ENCODE measurements at places on chromosomes 1 and 21.

DNA sequence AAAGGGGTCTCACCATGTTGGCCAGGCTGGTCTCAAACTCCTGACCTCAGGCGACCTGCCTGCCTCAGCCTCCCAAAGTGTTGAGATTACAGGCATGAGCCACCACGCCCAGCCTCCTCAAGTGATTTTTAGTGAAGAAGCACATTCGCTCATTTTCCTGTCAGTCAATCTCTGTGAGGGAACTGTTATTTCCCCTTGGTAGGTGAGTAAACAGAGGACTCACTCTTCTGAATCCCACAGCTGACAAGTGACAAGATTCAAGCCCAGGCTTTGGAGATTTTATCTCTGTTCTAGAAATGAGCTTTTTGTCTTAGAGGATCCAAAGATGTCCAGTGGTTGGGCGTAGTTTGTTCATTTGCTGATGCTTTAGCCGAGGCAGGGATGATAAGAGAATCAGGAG is 43.9 kb upstream of the TACSTD2 start:
- no peak for DNase-seq

DNA sequence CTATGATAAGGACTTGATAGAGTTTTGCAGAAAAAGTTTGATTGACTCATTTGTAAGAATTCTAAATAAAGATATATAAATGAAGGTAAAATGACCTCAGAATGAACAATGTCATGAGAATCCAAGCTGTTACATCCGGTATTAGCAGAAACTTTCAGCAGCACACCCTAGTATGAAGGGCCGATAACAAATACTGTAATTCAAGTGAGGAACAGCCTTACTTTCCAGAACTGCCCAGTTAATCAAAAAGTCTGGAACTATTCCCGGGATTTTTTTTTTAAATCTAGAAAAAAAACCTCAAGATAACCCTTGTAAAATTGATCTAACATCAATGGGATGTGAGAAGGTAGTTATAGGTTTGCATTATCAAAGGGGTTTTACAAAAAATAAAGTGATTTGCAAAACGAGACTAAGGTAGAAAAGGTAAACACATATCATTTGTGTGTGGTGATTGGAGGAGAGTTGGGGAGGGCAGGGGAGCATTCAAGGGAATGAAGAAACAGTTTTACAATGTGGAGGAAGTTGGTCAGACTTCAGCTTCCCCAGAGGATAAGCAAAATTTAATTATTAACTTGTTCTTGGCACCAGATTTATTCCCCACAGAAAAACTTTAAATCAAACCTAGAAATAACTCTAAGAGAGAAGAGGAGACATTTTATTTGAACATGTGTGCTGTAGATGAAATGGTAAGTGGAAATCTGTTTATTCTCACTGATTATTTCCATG is 75.9 kb upstream of the VCAM1 start:
- DNase-seq, result no peak

DNA sequence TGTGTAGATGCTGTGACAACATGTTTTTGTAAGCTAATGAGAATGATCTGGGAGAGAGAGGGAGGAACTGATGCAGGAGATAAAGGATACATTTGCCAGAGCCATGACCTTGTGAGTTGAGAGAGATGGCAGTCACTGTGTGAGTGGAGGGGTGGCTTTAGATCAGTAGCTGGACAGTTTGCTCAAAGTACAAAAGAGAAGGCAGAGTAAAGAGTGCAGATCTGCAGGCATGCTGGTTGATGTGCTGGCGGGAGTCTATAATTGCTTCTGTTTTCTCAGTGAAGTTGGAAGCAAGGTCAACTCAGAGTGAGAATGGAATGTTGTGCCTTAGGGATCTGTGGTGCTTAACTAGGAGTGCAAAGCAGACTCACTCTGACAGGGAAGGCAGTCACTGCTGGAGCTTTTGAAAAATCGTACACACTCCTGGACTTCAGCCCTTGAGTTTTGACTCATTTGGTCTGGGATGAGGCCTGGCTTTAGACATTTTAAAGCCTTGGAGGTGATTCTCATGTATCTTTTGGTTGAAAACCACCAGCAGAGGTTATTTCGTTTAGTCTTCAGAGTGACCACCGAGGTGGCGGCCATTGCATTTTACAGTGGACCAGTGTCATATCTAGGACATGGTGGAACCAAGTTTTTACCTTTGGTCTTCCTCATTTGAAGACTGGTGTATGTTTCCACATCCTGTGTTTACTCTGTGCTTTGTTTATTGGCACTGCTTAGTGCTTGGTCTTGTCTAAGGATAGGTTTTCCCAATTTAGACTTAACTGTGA is 49.6 kb downstream of the MTR start:
- DNase-seq, result no peak

DNA sequence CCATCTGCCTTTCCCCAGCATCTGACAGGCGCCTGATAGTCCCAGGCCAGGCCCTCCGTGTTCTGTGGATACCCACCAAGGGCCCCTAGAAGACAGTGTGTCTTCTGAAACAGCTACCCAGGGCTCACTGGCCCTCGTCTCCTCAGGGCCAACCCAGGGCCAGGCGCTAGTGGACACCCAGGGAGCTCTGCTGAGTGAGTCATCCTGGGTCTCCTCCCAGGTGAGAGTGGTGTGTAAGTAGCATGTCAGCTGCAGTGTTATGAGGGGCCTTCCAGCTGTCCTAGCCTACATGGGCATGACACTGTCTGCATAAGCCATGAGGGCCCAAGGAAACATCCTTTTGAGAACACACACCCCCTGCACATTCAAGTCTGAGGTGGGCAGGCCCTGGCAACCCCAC is 36.7 kb downstream of the CHD5 start:
- no peak for DNase-seq

GRCh38 chr1:121546830-121547591 is 362.2 kb downstream of the SRGAP2C start:
- DNase-seq, result no peak

DNA sequence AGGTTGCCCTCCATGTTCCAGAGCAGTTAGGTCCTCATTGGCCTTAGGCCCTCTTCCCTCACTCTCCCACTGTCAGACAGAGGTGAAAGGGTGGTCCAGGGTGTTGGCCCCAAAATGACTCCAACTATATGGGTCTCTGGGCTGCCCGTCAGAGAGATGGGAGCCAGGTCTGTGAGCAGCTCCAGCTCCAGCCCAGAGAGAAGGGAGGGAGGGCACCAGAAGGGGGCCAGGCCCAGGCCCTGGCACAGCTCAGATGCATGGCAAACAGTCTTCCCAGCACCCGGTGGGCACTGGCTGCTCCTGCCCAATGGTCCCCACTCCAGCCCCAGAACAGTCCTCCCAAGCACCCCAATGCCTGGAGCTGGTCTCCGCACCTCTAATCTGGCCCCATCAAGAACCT is 2.2 kb downstream of the BCAN start:
- no peak for DNase-seq

- no peak for DNase-seq
Measured at GRCh38 chr1:36645867-36646266, 163.2 kb upstream of the CSF3R start.

- DNase-seq, result no peak
Measured at GRCh38 chr1:83006271-83006670, 992.7 kb downstream of the TTLL7 start.

GRCh38 chr21:18524097-18524880 is 120.7 kb upstream of the TMPRSS15 start:
- DNase-seq, result no peak

GRCh38 chr1:28194326-28195035 is 18.0 kb upstream of the PTAFR start:
- DNase-seq, result no peak

DNA sequence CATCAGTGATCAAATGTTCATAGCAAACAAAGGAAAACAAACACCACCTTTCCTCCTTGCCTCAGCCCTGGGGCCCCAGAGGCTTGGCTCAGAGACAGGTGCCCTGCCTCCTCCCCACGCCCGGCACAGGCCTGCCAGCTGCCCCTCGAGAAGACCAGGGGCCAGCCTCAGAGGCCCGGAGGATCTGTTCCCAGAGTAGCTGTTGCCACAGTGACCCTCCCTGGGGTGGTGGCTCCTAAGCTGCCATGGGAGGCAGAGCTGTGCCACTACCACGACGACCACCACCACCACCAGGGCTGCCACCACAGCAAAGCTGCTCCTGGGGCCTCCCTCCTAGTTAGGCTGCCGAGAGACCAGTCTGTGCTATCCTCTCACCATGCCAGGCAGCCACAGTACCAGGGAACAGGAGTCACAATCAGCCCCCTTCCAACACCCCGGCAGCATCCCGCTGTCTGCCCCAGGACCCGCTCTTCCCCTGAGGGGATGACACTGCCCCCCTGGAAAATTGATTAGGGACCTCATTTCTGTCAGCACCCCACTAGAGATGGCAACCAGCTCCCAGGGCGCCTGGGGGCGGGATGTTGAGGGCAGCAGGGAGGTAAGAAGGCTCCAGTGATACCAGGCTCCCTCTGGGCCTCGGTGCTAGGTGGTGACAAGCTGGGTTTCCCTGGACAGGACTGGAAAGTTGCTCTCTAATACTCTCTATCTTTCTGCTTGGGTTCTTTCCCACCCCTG is 30.5 kb downstream of the KCNC4 start:
- DNase-seq, result no peak

DNA sequence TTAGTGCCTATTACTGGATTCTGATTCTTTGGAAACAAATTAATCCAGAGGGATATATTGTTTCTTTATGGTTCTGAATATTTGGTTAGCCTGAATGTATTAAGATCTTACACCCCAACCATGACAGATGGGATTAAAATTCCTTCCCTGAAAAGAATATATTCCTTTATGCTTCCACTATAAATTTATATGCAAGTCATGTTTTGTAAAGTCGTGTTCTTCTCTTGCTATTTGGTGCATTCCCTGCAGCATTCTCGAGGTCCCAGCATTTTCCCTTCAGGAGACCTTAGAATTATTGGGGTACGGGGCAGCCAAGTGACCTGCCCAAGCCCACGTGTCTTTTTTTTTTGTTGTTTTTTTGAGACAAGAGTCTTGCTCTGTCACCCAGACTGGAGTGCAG is 62.4 kb downstream of the DISC1 start:
- DNase-seq, result no peak

DNA sequence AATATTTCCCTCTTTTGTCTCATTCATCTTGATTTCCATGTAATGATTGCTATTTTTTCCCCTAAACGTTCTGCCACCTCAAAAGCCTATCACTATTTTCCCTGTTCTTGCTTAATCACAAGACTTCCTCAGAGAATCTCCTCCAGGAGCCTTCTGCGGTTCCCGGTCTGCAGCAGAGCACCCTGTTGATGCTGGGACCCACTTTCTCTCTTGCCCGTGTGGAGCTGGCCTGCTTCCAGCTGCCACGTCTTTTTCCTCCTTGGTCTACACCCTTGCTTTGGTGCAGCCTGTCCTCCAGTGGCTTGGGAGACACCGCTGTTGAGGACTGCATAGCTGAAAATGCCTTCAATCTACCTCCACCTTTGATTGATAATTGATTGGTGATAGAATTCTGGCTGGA is 70.0 kb upstream of the COA6 start:
- DNase-seq, result no peak

DNA sequence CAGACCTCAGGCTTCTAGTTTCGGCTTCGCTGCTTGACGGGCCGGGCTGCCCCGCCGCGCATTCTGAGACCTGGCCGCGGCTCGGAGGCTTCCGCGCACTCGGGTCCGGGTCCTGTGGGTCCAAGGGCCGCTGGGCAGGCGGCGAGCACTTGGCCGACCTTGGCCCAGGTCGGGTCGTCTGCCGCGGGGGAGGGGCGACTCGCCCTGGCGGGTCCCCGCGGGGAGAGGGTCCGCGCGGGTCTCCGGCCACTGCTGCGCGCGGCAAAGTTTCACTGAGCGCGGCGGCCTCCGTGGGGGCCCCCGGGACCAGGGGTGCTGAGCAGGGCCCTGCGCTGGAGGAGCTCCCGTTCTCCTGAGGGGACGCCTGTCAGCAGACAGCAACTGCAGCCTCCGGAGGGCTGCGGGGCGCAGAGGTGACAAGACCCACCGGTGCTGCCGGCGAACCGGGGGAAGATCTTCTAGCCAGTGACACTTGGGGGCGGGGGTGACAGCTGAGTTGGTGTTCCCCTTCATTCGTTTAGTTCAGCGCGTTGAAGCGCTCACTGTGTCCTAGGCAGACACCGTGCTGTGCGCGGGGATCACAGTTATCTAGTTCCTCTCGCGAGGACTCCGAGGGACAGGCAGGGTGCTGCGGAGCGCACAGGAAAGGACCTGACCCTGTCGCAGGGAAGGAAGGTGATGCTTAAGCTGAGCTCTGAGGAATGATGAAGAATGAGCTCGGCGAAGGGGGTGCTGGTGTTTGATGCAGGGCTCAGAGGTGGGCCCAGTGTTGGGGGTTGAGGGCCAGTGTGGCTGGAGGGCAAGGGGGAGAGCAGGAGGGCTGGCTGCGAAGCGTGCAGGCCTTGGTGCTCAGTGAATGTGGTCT is 725 bp downstream of the MTFR1L start:
- peak; percentile 80 for DNase-seq

DNA sequence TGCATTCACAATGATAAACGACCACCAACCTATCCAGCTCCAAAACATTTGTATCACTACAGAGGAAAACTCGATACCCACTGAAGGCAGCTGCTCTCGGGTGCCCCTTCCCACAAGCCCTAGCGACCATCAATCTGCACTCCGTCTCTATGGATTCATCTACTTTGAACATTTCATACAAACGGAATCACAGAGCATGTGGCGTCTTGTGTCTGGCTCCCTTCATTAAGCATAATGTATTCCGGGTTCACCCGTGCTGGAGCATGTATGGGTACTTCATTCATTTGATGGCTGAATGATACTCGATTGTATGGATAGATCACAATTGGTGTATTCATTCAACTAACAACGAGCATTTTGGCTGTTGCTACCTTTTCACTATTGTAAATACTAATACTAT is 340.2 kb downstream of the SMYD3 start:
- DNase-seq, result no peak

DNA sequence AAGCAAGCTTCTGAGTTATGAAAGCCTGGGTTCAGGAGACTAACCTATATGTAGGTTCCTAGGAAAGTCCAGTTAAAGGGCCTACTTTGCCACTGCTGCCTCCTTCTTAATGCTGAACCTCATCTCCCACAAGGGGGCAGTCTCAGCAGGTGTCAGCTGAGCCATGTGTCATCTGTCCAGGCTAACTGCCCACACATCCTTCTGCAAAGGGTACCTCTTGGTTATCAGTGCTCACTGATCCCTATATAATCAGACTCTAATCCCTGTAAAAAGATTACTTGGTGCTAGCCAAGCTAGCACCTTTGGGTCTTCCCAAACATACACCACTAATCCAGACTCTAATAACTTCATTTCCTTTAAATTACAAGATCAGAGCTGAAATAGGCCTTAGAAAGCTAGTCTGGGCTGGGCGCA is 9.0 kb downstream of the PRDX1 start:
- DNase-seq, result peak; percentile 55

- peak; percentile 8 for DNase-seq
Measured at GRCh38 chr1:34858901-34859445, 576 bp downstream of the SMIM12 start.

GRCh38 chr1:43769350-43769908 is 62.1 kb downstream of the ST3GAL3 start:
- DNase-seq, result no peak

GRCh38 chr1:204453141-204453772 is 41.3 kb downstream of the PIK3C2B start:
- DNase-seq, result no peak

DNA sequence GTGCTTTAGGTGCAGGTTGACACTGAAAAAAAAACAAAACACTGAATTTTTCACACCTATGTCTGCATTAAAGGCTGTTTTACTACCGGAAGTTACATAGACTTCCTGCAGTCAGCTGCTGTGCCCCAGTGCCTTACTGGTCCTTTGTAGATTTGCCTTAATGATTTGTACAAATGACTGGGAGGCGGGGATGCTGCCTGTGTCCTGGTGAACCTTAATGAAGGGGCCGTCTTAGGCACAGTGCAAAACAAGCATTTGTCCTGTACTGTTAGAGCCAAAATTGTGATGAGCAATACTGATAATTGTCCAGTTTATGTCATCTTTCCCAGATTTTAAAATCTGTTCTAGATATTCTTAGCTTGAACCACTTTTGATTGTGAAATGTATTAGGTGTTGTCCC is 90.9 kb upstream of the PGD start:
- no peak for DNase-seq

All from DND-41 (cell line).